ENCODE measurements at places on chromosomes 16 and 17. TPM values are rescaled to one million over a fixed set of nuclear protein-coding genes. Genes with fewer than 3 reads are reported as not detected.

The TRAF4 gene
- 21.3 TPM for total RNA-seq

DNA sequence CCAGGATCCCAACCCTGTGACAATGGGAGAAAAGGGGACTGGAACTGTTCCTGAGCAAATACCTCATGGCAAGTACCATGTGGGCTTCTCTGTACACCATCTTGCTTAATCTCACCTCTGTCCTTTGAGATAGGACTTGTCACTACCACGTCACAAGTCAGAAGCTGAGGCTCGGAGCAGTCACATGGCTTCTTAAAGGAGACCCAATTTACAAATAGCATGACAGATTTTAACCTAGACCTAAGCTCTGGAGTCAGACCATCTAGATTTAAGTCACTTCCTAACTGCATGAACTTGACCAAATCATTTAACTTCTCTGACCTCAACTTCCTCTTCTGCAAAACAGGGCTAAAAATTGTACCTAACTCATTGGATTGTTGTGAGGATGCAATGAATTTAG is 36.0 kb upstream of the CCL1 start:
- no peak for DNase-seq

- DNase-seq = no peak
Measured at GRCh38 chr16:64736857-64737256, 385.0 kb downstream of the CDH11 start.

- DNase-seq = no peak
Measured at GRCh38 chr17:38603786-38604478, 1.8 kb downstream of the SRCIN1 start.

DNA sequence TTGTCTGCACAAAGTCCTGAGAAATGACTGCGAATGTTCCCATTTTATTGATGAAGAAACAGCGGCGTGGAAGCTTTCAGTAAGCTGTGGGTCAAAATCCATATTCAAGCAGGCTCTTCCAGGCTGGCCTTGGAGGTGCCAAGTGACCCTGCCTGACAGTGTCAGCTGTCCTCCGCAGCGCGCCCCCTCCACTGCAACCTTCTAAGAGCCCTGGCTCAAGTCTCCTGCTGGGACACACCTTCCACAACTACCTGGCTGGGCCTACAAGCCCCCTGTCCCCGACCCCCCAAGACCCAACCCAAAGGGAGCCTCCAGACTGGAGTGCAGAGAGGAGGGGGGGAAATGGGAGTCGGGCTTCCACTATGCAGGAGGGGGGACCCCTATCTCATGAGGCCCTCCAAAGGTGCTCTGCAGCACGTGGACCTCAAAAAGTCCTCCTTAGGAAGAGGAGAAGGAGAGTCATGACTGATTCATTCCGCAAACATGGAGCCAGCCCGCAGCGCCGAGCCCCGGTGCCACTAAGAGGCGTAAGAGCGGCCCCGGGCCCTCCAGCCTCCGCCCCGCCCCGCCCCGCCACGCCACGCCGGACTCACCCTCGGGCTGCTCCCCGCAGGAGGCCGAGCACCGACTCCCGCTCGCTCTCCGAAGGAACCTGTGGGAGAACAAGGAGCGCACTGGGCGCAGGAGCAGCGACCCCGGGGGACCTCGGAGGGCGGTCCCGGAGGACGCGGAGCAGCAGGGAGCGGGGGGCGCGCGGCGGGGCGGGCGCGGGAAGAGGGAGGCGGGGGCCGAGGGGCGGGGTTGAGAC is 574 bp downstream of the MPP3 start:
- DNase-seq = peak; percentile 54

Measured in fibroblast of the aortic adventitia (primary cell).